ENCODE measurements at places on chromosomes 4 and X.

- no peak for DNase-seq
Observed at GRCh38 chr4:90883519-90883918, 756.3 kb downstream of the CCSER1 start.

- DNase-seq: no peak
Observed at GRCh38 chr4:54363037-54363436, 133.9 kb downstream of the PDGFRA start.

DNA sequence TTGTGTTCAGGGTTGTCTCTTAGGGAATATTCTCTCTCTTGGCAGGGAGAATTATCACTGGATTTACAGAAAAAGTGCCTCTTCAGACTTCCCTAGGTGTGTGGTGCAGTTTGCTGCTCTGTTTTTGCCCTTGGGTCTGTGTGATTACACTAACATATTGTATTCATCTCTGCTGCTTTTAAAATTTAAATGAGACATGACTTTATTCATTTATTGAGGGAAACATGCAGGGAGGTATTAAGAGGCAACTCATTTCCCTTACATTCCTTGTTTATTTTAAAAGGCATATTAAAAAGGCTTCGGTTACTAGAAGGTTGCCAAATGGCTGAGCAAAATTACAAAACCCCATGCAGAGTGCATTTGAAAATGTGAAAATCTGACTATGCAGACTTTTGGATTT, 135.1 kb upstream of the GEMIN8 start:
- no peak for DNase-seq

- DNase-seq: no peak
Observed at GRCh38 chrX:80184854-80185253, 170.3 kb downstream of the TBX22 start.

GRCh38 chr4:11597506-11597905, 168.8 kb upstream of the HS3ST1 start:
- DNase-seq: no peak

DNA sequence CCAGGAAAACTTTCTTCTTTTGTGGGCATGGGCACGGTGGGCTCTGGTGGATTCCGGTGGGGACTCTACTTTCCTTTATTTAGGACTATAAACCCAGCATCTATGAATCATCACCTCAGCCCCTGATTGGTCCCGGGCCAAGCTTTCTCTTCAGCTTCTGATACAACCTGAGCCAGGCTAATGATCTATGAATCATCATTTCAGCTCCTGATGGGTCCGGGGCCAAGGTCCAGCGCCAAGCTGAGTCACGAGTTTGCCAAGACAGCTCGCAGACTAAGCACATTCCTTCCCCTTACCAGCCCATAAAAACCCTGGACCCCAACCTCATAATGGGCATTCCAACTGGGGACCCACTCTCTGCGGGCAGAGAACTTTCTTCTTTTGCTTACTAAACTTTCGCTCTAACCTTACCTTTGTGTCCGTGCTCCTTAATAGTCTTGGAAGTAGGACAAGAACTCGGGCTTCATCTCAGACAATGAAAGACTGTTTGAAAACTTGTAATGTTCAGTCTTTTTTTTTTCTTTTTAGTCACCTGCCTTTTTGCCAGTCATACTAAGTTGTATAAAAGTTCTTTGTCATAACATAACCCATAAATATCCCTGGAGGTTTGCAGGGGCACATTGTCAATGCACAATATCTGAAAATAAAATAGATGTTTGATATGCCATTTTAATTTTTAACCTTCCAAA, 904.9 kb upstream of the EPHA5 start:
- DNase-seq: no peak

DNA sequence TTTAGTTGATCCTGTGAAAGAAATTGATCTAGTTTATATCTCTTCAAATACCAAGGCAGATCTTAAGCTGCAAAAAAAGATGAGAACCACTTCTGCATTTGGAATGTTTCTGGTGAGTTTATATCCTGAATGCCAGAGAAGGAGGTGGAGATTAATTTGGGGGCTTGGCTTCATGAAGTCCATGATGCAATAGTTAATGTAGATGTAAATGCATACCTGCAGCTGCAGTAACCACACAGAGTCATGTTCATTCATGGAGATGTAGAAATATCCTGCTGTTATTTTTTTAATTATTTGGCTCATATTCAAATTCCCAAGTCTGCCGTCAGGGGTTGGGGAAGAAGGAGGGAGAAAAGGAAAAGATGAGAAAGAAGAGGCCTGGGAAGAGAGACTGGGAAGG, at the start of gene SULT1E1:
SULT1E1 (minus strand) TSS at position 94 of the 400 bp plus-strand sequence. CDS start 2,501 bp downstream, outside the sequence.
- no peak for DNase-seq

- DNase-seq: no peak
Observed at GRCh38 chr4:38367642-38368174, 296.3 kb upstream of the KLF3 start.

DNA sequence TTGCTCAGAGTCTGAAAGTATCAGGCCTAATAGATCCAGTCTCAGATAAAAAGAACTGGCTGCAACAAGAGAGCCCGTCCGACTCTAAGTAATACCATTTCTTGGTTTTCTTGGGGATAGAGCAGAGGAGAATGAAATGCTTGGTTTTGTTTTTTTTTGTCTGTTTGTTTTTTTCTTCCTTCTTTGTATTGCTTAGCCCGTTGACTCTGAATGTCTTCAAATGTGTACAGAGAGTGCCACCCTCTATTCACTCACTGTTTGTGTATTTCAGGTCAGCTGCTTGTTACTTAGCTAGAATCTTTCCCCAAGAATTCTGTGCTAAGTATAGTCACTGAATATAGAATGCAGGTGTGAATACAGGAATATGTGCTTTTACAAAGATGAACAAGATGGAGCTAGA, 5.7 kb upstream of the TMEM156 start:
- no peak for DNase-seq

GRCh38 chrX:77014377-77015372, 432.5 kb upstream of the FGF16 start:
- no peak for DNase-seq

- no peak for DNase-seq
Observed at GRCh38 chr4:185275501-185275900, 66.1 kb downstream of the SNX25 start.

DNA sequence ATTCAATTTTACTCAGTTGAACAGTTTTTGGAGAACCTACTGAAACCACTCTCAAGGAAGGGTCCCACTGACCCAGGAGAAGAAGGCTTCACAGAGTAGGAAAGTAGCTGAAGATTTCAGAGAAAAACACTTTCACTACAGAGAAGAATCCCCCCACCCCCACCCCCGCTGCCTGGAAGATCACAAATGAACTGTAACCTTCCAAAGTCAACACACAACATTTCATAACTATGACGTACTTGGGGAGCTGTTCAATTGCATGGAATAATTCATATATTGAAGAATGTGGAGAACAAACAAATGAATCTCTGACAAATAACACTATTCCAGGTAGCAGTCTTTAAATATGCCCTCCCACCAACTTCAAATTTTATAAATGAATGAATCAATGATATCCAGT, 86.1 kb upstream of the STS start:
- DNase-seq: no peak

- no peak for DNase-seq
Observed at GRCh38 chr4:150581641-150582051, 305 bp upstream of the MAB21L2 start.

DNA sequence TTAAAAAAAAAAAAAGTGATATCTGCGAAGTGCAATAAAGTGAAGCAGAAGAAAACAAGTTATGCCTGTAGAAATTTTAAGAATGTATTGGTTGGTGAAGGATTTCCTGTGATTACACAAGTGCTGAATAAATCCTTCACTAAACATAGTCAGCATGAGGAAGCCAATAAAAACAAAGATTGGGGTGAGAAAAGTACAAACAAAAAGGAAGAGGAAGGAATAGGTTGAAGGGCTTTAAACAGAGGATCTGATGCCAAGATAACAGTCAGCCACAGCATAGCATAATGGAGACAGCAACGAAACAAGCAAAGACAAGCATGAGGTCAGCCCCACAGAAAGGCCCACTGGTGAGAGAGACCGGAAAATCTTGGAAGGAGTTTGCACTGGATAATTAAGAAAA, 372.2 kb downstream of the ADAM29 start:
- DNase-seq: no peak

DNA sequence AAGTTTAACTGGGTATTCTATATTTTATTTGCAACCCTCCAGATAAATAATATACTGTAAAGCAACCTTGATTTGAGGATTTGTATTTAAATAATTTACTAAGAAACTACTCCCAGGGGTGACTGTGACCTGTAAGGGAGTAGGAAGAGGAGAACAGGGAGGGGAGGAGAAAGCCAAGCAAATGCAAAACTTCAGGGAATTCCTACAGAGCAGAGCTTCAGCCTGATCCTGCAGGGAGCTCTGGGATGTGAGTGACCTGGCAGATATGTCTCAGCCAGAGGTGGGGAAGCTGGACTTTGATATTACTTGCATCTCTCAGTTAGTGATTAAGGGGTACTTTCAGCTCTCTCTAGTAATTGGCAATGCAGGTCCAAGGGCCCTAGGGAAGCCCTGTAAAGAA, 302.0 kb downstream of the FRMPD4 start:
- DNase-seq: no peak

GRCh38 chr4:162945713-162946112, 221.0 kb downstream of the NAF1 start:
- DNase-seq: no peak

GRCh38 chr4:147578593-147578992, 38.6 kb upstream of the TMEM184C start:
- no peak for DNase-seq

- no peak for DNase-seq
Observed at GRCh38 chrX:97159916-97160800, 276.4 kb downstream of the RPA4 start.

DNA sequence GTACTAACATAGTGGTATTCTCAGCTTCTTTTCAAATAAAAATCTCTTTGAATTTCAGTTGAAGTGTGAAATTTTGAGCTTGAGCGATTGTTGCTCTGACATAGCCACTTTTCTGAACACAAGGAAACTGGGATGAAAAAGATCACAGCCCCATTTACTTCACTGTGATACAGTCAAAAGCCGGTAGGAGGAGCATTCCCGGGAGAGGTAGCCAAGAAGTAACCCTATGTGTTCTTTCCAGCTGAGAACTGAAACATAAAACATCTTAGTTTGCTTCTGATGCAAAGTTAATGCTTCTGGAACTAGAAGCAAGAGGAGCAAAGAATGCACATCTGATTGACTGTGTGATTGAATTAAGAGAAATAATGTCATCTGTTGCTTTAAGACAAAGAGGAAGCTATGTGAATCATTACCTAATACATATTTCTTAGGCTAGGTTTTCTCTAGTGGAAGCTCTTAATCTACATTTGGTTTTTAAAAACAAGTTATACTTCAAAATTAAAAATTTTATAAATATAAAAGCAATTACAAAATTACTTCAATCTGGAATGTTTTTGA, 88.3 kb upstream of the UNC5C start:
- DNase-seq: no peak

DNA sequence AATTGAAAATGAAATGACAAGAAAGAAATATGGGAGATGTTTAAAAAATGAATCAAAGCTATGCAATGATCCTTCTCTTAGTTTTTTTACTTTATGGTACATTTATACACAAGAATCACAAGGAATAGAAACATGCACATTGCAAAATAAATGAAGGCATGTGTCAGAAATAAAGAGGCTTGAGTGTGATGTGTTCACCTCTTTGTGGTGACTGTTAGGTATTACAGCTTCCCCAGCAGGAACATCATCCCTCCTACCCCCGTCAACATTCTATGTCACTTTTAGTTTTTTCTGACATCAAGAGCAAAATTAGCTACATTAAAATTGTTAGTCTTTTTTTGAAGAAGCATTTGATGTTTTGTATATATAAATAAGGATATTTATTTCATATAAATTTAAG, 214.8 kb downstream of the SLC4A4 start:
- no peak for DNase-seq

DNA sequence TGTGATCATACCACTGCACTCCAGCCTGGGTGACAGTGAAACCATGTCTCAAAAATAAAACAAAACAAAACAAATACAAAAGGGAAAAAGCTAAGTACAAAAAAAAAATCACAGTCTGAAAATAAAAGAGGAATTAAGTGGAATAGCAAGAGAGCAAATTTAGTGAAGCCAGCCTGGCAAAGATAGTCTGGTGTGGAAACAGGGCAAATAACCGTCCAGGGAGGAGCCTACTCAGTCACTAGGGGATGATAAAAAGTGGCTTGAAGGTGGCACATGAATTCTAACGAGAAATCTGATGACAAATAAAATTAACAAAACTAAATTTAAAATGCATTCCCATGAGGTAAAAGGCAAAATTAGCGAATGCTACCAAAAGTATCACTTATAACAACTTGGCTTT, 8.2 kb downstream of the PDGFC start:
- no peak for DNase-seq

GRCh38 chrX:41512394-41512793, 65.3 kb downstream of the NYX start:
- DNase-seq: peak; percentile 6

- DNase-seq: no peak
Observed at GRCh38 chr4:26264109-26264508, 56.7 kb upstream of the RBPJ start.

- DNase-seq: no peak
Observed at GRCh38 chr4:154471526-154472331, 19.9 kb downstream of the DCHS2 start.

- DNase-seq: no peak
Observed at GRCh38 chr4:102474736-102475504, 26.2 kb upstream of the NFKB1 start.

- DNase-seq: no peak
Observed at GRCh38 chr4:95209927-95210326, 338.8 kb downstream of the UNC5C start.

GRCh38 chrX:100410901-100411801, 1.1 kb upstream of the PCDH19 start:
- no peak for DNase-seq

GRCh38 chr4:52659722-52660261, 691 bp upstream of the USP46 start:
- peak; percentile 21 for DNase-seq

DNA sequence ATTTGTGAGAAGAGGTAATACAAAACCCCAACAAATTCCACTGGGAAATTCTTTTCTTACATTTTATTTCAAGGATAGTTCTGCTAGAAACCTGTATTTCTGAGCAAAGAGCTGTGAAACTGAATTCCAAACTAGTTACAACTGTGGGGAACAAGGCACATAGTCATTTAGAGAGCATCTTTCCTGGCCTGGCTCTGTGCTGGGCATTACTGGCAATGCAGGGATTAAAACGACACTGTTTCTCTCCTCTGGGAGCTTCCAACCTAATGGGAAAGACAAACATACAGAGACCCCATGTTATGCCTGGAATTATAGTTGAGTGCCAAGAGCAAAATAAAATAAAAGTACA, 36.5 kb downstream of the SUPT20HL1 start:
- DNase-seq: no peak

DNA sequence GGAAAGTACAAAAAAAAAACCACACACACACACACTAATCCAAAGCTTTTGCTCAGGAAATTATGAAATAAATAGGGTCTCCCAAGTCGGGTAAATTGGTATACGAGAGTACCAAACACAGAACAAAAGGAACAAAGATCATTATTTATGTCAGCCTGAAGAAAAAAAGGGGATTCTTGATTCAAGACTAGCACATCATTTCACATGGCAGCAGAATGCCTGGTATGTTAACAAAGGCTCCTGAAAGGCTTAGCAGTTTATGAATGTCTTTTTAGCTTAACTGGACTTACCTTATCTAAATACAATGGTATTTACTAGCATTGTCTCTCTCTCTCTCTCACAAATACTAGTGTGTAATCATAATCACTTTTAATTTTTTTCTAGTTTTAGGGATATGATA, 11.3 kb downstream of the RAP2C start:
- no peak for DNase-seq
